Activated CD8-positive, alpha-beta T cell treated with anti-CD3 and anti-CD28 coated beads, Interleukin-2, amount 10 ng/mL, durations not matched to agents 7 days and 5 days (primary cell): ENCODE measurements at places on chromosomes 5 and 9. TPM values are rescaled to one million over a fixed set of nuclear protein-coding genes. Genes with fewer than 3 reads are reported as not detected.
A peak's percentile ranks its signal among the peaks of the same experiment; 100 is the strongest.

DNA sequence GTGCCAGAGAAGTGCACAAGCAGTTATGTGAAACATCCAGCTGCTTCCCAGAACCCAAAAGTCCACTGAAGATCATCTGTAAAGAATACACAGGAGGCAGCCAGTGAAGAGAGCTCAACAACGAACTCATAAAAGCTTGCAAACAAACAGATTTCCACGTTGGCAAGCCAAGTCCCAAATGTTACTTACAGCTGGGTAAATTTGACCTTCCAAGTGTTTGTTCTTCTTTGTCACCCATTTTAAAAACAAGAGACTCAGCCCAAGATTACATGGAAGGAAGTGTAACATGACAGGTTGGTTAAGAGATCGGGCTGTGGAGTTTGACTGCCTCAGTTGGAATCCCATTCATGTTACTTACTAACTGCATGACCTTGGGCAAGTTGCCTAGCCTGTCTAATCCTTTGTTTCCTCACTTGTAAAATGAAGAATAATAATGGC is 174.9 kb upstream of the PAPPA start:
- no peak overlapping the region for H3K27ac ChIP-seq
- H3K27me3 ChIP-seq: no peaks in the 10 kb centered on the region
- no peak for DNase-seq
- H3K4me1 ChIP-seq: no peaks in the 10 kb centered on the region
- H3K36me3 ChIP-seq: no peaks in the 10 kb centered on the region

DNA sequence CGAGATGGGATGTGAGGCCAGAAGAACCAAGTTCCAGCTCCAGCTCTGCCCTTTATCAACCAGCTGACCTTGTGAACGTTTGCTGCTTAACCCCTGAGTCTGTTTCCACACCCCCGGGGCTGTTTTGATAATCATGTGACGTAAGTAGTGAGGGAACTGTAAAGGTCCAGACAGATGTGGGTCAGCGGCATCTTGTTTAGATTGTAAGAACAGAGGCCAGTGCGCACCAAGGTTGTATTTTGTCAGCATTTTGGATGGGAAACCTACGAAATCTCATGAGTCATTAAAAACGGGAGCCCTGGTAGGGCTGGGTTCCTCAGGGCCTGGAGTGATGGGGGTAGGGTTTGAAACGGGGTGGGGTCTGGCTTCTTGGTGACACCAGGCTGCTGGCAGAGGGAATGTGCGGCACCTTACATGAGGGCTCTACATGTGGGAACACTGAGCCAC is 13.8 kb upstream of the COL15A1 start:
- H3K27ac ChIP-seq: no peak overlapping the region
- H3K36me3 ChIP-seq: no peaks in the 10 kb centered on the region
- DNase-seq: no peak
- no peaks in the 10 kb centered on the region for H3K4me1 ChIP-seq
- H3K27me3 ChIP-seq: peaks cover 21% of the 10 kb centered on the region

DNA sequence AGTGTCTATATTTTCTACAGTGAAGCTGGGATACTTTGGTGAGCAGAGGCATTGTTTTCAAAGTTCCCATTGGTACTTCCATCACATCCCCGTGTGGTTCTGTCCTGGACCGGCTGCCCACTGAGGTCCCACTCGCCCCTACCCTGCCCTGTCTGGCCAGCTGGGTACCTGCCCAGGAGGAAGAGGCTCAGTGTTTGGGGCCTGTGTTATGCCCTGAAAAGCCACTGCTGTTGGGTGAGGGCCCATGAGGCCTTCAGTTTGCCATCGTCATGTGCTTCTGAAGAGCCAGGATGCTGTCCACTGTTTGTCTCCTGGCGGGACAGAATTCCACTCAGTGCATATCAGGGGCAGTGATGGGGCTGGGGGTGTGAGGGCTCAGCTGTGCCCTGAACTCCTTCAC is 2.6 kb upstream of the CEP72 start:
- H3K4me1 ChIP-seq: peaks cover 35% of the 10 kb centered on the region
- no peak overlapping the region for H3K27ac ChIP-seq
- no peak for DNase-seq
- no peak overlapping the region for H3K4me3 ChIP-seq

DNA sequence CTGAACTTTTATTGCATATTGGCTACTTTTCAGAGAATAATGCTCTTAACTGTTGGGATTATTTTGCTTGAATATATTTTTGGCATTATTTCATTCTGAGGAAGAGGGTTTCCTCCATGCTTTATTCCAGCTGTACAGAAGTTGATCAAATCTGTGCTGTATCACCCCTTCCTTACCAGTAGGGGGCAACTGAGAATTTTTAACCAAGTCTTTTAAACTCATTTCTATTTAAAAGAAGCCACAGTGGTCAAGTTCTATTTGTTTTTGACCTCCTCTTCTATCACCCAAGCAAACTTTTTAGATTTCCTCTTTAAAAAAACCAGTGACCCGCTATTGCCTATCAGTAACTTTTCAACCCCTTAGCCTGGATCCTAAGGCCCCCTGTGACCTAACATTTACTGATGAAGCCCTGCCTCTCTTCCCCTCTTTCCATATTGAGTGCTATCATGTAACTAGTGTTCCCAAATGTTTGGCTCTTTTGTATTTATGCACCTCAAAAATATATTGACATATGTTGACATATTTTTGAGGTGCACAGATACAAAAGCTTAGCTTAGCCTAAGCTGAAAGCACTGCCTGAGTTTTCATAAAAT is 80.6 kb downstream of the FBXO4 start:
- H3K27ac ChIP-seq: no peak overlapping the region
- H3K27me3 ChIP-seq: no peaks in the 10 kb centered on the region
- H3K4me3 ChIP-seq: no peak overlapping the region
- no peak for DNase-seq
- no peaks in the 10 kb centered on the region for H3K4me1 ChIP-seq

GRCh38 chr5:161410640-161411039 is 135.9 kb downstream of the GABRB2 start:
- H3K36me3 ChIP-seq: no peaks in the 10 kb centered on the region
- no peak overlapping the region for H3K4me3 ChIP-seq
- DNase-seq: no peak
- no peaks in the 10 kb centered on the region for H3K27me3 ChIP-seq
- H3K4me1 ChIP-seq: no peaks in the 10 kb centered on the region

- peak overlapping the region; percentile 20 for H3K4me3 ChIP-seq
- DNase-seq: peak; percentile 75
- H3K36me3 ChIP-seq: peaks cover 10% of the 10 kb centered on the region
- H3K27ac ChIP-seq: peak overlapping the region; percentile 92
These were observed 104.6 kb upstream of the LRRTM2 start for GRCh38 chr5:138979684-138980280.

- no peak overlapping the region for H3K4me3 ChIP-seq
- H3K27ac ChIP-seq: no peak overlapping the region
- no peaks in the 10 kb centered on the region for H3K36me3 ChIP-seq
- DNase-seq: no peak
These were observed 386.8 kb downstream of the FGF10 start for GRCh38 chr5:44002381-44002901.

- H3K36me3 ChIP-seq: no peaks in the 10 kb centered on the region
- H3K27ac ChIP-seq: no peak overlapping the region
- H3K4me3 ChIP-seq: no peak overlapping the region
- DNase-seq: no peak
- H3K27me3 ChIP-seq: peaks cover 7% of the 10 kb centered on the region
These were observed 295.9 kb downstream of the PSAT1 start for GRCh38 chr9:78592811-78593210.

- no peak for DNase-seq
- H3K27ac ChIP-seq: no peak overlapping the region
- H3K4me1 ChIP-seq: peaks cover 3% of the 10 kb centered on the region
- no peak overlapping the region for H3K4me3 ChIP-seq
- H3K27me3 ChIP-seq: no peaks in the 10 kb centered on the region
- peaks cover 86% of the 10 kb centered on the region for H3K36me3 ChIP-seq
These were observed 15.1 kb downstream of the PHF19 start for GRCh38 chr9:120861935-120862334.

DNA sequence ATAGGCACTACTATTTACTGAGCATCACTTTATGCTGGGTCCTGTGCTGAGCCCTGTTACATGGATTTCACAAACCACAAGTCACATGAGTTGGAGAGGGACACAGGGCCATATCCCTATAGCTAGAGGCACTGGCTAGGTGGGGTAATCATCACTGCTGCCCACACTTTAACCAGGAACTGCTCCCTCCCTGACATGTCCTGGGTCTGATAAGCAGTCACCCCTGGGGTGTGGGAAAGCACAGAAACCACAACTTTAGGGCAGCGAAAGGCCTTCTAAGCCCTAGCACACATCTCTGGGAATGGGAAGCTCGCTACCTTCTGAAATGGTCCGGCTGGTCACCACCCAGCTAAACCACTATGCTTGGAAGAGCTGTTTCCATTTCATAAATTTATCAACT is 15.0 kb downstream of the TBC1D2 start:
- no peaks in the 10 kb centered on the region for H3K27me3 ChIP-seq
- H3K36me3 ChIP-seq: no peaks in the 10 kb centered on the region
- no peaks in the 10 kb centered on the region for H3K4me1 ChIP-seq
- no peak overlapping the region for H3K4me3 ChIP-seq
- H3K27ac ChIP-seq: no peak overlapping the region

- peak; percentile 62 for DNase-seq
- no peaks in the 10 kb centered on the region for H3K27me3 ChIP-seq
- peaks cover 18% of the 10 kb centered on the region for H3K36me3 ChIP-seq
- H3K27ac ChIP-seq: peak overlapping the region; percentile 86
These were observed 543 bp downstream of the MTMR12 start for GRCh38 chr5:32312197-32312594.

DNA sequence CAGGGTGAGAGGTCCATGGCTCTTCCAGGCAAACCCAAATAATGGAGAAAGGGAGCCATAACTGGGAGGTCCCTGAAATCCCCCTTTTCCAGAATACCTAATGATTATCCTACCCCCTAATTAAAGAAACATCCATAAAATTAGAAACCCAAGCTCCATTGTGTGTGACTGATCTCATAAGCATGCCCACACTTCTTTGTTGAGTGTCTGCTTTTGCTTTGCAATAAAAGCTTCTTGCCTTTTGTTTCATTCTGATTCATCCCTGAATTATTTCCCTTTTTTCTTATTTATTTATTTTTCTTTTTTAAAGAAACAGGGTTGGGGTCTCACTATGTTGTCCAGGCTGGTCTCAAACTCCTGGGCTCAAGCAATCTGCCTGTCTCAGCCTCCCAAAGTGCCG is 33.1 kb downstream of the BTF3 start:
- DNase-seq: no peak
- no peaks in the 10 kb centered on the region for H3K36me3 ChIP-seq
- H3K27ac ChIP-seq: no peak overlapping the region
- H3K4me3 ChIP-seq: no peak overlapping the region
- H3K4me1 ChIP-seq: no peaks in the 10 kb centered on the region
- H3K27me3 ChIP-seq: peaks cover 37% of the 10 kb centered on the region

GRCh38 chr9:28464481-28465216 is 891.4 kb upstream of the C9orf72 start:
- no peaks in the 10 kb centered on the region for H3K4me1 ChIP-seq
- H3K36me3 ChIP-seq: no peaks in the 10 kb centered on the region
- no peak for DNase-seq
- H3K27me3 ChIP-seq: no peaks in the 10 kb centered on the region
- H3K27ac ChIP-seq: no peak overlapping the region
- no peak overlapping the region for H3K4me3 ChIP-seq

DNA sequence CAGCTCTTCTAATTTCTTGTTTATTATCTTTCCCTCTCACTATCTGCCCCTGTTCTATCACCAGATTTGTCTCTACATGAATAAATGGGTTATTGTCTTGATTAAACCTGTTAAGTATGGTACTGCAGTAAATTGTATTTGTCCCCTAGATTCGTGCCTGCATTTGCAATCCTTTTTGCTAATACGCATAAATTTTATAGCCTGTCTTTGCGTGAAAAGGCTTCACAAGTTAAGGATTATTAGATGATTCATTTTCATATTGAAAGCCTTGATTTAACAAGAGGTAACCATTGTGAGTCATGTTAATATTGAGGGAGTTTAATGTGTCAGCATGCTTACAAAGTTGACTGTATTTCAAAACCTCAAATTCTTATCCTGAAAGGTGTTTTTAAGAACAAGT is 204.6 kb downstream of the PCSK1 start:
- H3K4me1 ChIP-seq: no peaks in the 10 kb centered on the region
- H3K36me3 ChIP-seq: no peaks in the 10 kb centered on the region
- peaks cover 2% of the 10 kb centered on the region for H3K27me3 ChIP-seq
- H3K4me3 ChIP-seq: no peak overlapping the region
- no peak for DNase-seq
- no peak overlapping the region for H3K27ac ChIP-seq

DNA sequence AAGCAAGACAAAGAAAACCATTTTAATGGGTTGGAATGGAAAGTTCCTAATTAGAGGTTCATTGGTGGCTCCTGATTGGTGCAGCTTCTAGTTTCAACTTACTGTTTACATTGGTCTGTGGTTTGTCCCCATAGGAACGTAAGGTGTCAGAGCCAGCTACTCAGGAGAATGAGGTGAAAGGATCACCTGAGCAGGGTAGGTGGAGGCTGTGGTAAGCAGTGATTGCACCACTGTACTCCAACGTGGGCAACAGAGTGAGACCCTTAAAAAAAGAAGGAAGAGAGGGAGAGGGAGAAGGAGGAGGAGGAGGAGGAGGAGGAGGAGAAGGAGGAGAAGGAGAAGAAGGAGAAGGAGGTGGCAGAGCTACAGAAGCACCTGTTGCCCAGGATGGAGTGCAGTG is 30.4 kb downstream of the KCNIP1 start:
- no peak overlapping the region for H3K4me3 ChIP-seq
- H3K27ac ChIP-seq: no peak overlapping the region
- no peaks in the 10 kb centered on the region for H3K36me3 ChIP-seq
- H3K27me3 ChIP-seq: peaks cover 13% of the 10 kb centered on the region

Gene GFM2
- total RNA-seq: 29.2 TPM

Gene IRX2
- not detected for total RNA-seq

Gene GRXCR2
- not detected for total RNA-seq

Gene PCDHA12
- not detected for total RNA-seq
